ENCODE measurements at places on chromosomes 12 and 14.

GRCh38 chr12:124764451-124764850, 99.2 kb downstream of the SCARB1 start:
- DNase-seq = no peak

DNA sequence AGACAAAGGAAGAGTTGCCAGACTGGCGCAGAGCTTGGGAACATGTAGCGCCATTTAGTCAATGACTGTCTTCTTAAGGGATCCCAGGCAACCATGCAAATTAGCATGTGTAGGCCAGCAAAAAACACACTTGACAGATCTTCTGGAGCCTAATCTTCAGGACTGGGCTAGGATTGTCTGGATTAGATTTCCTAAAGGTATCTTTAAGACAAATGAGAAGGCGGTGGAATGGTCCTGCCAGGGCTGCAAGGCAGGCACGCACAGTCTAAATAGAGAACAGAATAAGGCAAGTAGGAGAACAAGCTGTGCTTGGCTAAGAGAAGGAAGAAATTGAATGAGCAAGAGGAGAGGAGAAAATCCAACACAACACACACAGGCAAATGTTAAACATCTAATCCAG, 80.0 kb downstream of the CIT start:
- no peak for DNase-seq

DNA sequence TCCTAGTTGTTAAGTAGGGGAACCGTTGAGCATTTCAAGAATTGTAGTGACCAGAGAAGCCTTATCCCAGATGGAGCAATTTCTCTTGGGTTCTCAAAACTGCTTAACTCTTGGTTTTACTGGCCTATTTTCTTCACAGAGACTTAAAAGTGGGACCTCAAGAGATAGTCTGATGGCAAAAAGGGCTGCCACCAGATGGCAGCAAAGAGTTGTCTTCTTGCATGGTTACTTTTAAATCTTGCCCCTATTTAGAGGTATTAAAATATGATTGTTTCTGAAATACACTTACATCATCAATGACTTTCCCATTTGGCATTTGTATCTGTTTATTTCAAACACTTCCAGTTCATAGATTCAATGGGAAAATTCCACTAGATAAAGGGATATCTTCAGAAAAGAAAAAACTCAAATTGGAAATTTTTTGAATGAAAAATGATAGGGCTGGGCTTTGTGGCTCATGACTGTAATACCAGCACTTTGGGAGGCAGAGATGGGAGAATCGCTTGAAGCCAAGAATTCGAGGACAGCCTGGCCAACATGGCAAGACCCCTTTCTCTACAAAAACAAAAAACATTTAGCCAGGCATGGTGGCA, 69.9 kb upstream of the CNTN1 start:
- no peak for DNase-seq

DNA sequence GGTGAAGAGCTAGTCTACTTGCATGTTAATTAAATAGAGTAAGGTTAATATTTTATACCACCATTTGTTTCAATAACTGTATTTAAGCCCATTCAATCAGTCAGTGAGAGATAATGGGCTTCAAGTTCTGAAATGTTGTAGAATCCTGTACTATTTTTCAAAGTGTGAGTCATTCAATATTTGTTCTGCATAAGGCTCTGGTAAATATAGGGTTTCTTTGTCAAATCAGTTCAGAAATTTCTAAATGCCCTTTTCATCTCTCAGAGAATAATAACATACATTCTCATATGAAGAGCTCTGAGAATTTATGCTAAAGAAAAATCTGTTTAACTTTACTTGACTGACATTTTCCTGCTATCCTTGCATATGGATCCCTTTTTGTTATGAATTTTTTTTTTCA, 493.3 kb downstream of the TMTC2 start:
- no peak for DNase-seq

DNA sequence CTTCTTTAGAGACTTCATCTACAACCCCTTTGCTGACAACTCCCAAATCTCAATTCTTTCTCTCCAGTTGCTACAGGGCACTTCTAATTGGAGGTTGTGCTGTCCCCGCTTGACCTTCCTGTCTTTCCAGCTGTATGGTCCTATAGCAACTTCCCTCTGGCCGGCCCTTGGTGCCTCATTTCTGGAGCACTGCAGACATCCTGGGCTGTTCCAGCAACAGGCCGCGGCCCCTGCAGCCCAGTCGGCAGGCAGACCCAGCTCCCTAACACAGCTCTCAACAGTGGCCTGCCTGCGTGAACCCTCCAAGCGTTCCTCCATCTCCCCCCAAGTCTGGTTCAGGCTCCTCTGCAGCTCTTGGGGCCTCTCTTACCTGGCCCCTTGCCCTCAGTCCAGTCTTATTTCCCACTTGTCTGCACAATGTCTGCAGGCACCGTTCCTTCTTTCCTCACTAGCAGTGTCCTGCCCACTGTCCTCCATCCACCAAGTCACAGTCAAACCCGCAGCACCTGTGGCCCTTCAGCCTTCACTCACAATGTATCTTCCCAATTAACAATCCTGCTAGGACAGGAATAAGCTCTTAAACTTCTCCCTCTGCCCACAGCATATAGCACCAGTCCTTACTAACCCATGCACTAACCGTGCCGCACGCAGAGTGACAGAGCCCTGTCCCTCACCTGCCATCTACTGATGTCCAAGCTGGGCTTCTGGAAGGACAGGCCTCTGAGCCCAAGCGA, 1.6 kb upstream of the EML1 start:
- no peak for DNase-seq

GRCh38 chr12:95126076-95126475, 52.7 kb upstream of the NR2C1 start:
- DNase-seq = no peak

DNA sequence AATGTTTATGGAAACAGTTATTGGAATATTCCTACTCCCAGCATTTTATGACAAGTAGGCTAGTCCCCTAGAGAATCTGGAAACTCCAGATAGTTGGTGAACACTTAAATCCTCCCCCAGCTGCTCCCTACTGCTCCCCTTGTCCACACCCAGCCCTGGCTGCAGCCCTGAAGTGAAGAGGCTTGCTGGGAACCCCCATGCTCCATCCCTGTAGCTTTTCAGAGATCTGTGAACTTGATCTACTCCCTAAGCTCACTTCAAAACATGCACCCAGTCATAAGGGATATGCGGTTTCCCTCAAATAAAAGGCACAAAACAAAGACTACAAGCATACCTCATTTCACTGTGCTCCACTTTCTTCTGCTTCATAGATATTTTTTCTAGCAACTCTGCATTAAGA, 33.2 kb downstream of the EGLN3 start:
- no peak for DNase-seq

- no peak for DNase-seq
Observed at GRCh38 chr12:77343291-77343690, 277.9 kb upstream of the E2F7 start.

GRCh38 chr14:61610900-61611299, 84.4 kb upstream of the HIF1A start:
- no peak for DNase-seq

GRCh38 chr14:21095430-21096205, 2.8 kb downstream of the ZNF219 start:
- DNase-seq = no peak

- DNase-seq = no peak
Observed at GRCh38 chr14:98906123-98906995, 365.6 kb downstream of the BCL11B start.

GRCh38 chr14:50792634-50793068, 38.3 kb downstream of the NIN start:
- no peak for DNase-seq
